ENCODE measurements at places on chromosomes 5 and 9. TPM values are rescaled to one million over a fixed set of nuclear protein-coding genes. Genes with fewer than 3 reads are reported as not detected.

Gene FCHSD1
- total RNA-seq = 20.3 TPM

Gene HSD17B3
- total RNA-seq = not detected

Gene CD180
- 2.2 TPM for total RNA-seq

Gene ANKRD33B
- 2.2 TPM for total RNA-seq

Gene FBN2
- total RNA-seq = 1.3 TPM

Gene PTGS1
- total RNA-seq = 12.8 TPM

Gene TTC16
- 4.0 TPM for total RNA-seq

Gene GPR150
- total RNA-seq = 0.34 TPM

Gene C9orf50
- total RNA-seq = 0.15 TPM

Gene SPINK13
- not detected for total RNA-seq

Gene ZNF367
- total RNA-seq = 3.3 TPM

Data from lung (tissue), 17 donors.